Activated CD8-positive, alpha-beta T cell treated with anti-CD3 and anti-CD28 coated beads, Interleukin-2, amount 10 ng/mL, durations not matched to agents 7 days and 5 days (primary cell): ENCODE measurements at places on chromosomes 2 and 18. TPM values are rescaled to one million over a fixed set of nuclear protein-coding genes. Genes with fewer than 3 reads are reported as not detected.

DNA sequence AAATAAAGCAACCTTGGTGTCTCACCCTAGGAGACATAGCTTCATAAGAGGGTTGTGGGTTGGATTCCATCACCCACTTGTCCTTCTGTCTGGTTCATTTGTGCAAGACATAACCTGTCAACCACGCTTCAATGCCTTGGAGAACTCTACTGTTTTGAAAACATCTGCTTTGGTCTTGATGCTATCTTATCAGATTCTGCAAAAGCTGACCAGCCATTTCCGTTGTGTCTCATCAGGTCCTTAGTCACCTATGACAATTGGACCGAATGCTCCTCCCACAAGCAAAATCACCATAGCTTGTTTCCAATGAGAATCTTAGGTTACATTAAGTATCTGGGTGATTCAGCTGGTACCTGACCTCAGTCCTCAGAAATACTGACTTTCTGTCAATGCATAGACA lies 35.4 kb downstream of the STAT4 start:
- no peaks in the 10 kb centered on the region for H3K27me3 ChIP-seq
- peak; percentile 66 for DNase-seq
- peaks cover 70% of the 10 kb centered on the region for H3K4me1 ChIP-seq
- H3K4me3 ChIP-seq, result peak overlapping the region; percentile 29
- peaks cover 81% of the 10 kb centered on the region for H3K36me3 ChIP-seq

- no peaks in the 10 kb centered on the region for H3K36me3 ChIP-seq
- DNase-seq, result no peak
- H3K4me1 ChIP-seq, result no peaks in the 10 kb centered on the region
- no peaks in the 10 kb centered on the region for H3K27me3 ChIP-seq
- H3K4me3 ChIP-seq, result no peak overlapping the region
Measured at GRCh38 chr2:221034973-221035372, 537.1 kb downstream of the EPHA4 start.

DNA sequence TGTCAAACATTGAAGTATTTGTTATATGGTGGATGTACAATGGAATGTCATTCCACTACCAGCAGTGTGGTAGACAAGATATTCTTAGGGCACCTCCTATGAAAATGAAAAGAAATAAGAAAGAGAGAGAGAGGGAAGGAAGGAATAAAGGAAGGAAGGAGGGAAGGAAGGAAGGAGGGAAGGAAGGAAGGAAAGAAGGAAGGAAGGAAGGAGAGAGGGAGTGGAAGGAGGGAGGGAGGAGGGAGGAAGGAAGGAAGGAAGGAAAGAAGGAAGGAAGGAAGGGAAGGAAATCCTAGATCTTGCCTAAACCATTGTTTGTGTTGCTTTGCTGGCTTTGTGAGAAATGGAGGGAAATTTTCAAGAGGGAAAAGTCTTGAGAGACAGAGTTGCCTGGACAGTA lies 50.1 kb upstream of the TCF7L1 start:
- no peak overlapping the region for H3K4me3 ChIP-seq
- H3K27me3 ChIP-seq, result peaks cover 18% of the 10 kb centered on the region
- H3K4me1 ChIP-seq, result no peaks in the 10 kb centered on the region
- H3K36me3 ChIP-seq, result no peaks in the 10 kb centered on the region
- DNase-seq, result no peak
- no peak overlapping the region for H3K27ac ChIP-seq

- DNase-seq, result peak; percentile 1
- no peak overlapping the region for H3K4me3 ChIP-seq
- H3K4me1 ChIP-seq, result no peaks in the 10 kb centered on the region
- H3K36me3 ChIP-seq, result peaks cover 26% of the 10 kb centered on the region
- no peak overlapping the region for H3K27ac ChIP-seq
Measured at GRCh38 chr2:240498171-240498957, 59.4 kb downstream of the ANKMY1 start.

DNA sequence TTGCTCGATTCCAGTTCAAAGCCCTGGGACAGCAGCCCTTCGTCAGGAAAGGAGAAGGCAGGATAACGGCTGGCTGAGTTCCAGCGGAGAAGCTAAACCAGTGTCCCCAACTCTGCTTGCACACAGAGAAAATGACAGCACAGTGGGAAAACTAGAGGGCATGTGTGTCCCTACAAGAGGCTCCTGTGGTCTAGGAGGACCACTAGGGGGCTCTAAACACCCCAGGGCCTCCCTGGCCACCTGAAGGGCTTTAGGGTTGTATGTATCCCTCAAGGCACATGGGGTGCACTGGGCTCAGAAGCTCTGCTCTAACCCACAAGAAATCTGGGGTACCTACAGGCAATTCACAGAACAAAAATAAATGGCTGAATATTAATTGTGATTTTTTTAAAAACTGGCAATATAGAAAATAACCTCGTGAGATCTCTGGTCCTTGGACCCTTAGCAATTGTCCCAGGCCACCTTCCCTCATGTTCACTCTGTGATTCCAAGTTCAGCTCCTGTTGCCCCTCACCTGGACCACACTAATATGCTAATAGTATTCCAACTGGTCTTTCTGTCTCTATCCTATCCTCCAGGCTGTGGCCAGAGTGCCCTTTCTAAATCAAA lies 17.5 kb downstream of the STAT1 start:
- H3K4me3 ChIP-seq, result no peak overlapping the region
- DNase-seq, result peak; percentile 57
- H3K27me3 ChIP-seq, result no peaks in the 10 kb centered on the region
- H3K4me1 ChIP-seq, result peaks cover 72% of the 10 kb centered on the region
- peak overlapping the region; percentile 65 for H3K27ac ChIP-seq

DNA sequence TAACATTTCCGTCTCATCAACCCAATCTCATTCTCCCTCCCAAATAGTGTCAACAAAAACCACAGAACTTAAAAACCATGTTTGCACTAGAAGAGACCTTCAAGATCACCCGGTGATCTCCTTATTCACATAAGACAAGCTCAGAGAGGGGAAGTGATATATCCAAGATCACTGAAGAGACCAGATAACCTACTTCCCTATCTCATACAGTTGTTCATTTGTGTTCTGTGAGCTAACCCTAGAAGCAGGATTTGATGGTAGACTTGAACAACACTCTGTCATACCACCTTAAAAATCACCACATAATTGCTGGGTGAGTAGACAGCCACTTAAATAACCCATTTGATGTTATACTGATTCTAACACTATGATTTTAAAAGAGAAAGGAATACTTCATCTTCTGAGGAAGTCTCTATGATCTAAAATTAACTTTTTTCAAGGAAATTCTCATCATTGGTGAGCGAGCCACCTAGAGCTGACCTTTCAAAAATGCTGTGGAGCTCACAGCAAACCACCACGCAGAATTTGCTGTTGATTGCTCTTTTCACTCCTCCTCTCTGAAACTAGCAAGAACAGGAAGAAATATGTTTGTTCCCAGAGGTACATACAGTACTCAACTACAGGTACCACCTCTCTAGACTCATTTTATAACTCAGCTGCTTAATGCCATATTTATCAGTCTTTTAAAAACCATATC lies 15.1 kb downstream of the AAK1 start:
- H3K27ac ChIP-seq, result no peak overlapping the region
- peaks cover 23% of the 10 kb centered on the region for H3K36me3 ChIP-seq
- H3K27me3 ChIP-seq, result no peaks in the 10 kb centered on the region
- H3K4me1 ChIP-seq, result peaks cover 26% of the 10 kb centered on the region
- no peak overlapping the region for H3K4me3 ChIP-seq

- no peak overlapping the region for H3K27ac ChIP-seq
- H3K36me3 ChIP-seq, result no peaks in the 10 kb centered on the region
- DNase-seq, result no peak
- no peaks in the 10 kb centered on the region for H3K27me3 ChIP-seq
- H3K4me3 ChIP-seq, result no peak overlapping the region
Measured at GRCh38 chr18:37578182-37578678, 12.6 kb upstream of the CELF4 start.

- no peaks in the 10 kb centered on the region for H3K36me3 ChIP-seq
- H3K27ac ChIP-seq, result no peak overlapping the region
Measured at GRCh38 chr2:221552291-221552690, 19.8 kb downstream of the EPHA4 start.

- no peaks in the 10 kb centered on the region for H3K4me1 ChIP-seq
- DNase-seq, result no peak
- H3K27ac ChIP-seq, result no peak overlapping the region
- no peaks in the 10 kb centered on the region for H3K36me3 ChIP-seq
Measured at GRCh38 chr18:22609642-22610041, 191.9 kb upstream of the CTAGE1 start.

- no peaks in the 10 kb centered on the region for H3K27me3 ChIP-seq
- no peaks in the 10 kb centered on the region for H3K4me1 ChIP-seq
- peaks cover 8% of the 10 kb centered on the region for H3K36me3 ChIP-seq
- H3K4me3 ChIP-seq, result no peak overlapping the region
Measured at GRCh38 chr2:38835990-38836389, 39.7 kb downstream of the DHX57 start.

DNA sequence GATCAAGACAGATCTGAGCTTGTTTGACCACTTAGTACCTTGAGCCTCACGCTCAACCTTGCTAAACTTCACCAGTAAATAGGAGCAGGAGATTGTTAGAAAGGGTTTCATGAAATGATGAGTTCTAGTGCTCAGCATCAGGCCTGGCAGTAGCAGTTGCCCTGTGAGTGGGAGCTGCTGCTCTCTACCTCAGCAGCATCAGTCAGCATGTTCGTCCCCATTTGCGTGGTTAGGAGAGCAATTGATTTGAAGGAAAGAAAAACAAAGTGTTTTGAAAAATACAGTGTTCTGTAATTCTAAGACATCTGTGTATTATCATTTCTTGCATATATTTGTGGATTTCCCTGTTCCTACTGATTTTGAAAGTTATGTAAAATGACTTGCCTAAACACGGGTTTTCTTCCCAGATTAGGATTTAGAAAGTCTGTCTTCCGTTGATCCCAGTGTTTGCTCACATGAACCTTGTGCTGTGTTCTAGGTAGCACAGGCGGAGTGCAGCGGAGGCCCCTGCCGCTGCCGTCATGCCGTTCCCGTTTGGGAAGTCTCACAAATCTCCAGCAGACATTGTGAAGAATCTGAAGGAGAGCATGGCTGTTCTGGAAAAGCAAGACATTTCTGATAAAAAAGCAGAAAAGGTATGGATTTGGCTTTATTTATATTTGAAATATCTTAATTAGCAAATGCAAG lies 47.0 kb downstream of the CAB39 start:
- H3K36me3 ChIP-seq, result peaks cover 71% of the 10 kb centered on the region
- no peak overlapping the region for H3K4me3 ChIP-seq
- H3K4me1 ChIP-seq, result peaks cover 68% of the 10 kb centered on the region
- H3K27me3 ChIP-seq, result no peaks in the 10 kb centered on the region
- H3K27ac ChIP-seq, result peak overlapping the region; percentile 56
- DNase-seq, result no peak

DNA sequence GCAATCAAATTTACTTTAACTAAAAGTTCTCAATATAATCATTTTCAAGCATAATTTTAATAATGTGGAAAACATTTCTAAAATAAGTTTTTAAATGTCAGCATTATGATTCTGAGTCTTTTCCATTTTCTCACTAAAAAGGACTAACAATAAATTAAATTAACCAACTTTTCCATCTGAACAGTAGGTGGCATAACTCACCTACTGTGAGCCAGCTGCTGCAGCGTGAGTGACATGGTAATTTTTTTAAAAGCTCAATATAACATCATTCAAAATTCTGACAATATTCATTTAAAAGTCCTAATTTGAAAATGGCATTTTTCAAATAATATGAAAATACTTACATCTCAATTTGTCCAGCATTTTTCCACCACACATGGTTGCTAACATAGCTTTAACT lies 66.5 kb downstream of the DTNB start:
- peak; percentile 38 for DNase-seq
- no peaks in the 10 kb centered on the region for H3K36me3 ChIP-seq
- H3K27me3 ChIP-seq, result no peaks in the 10 kb centered on the region
- H3K4me1 ChIP-seq, result peaks cover 18% of the 10 kb centered on the region
- H3K27ac ChIP-seq, result no peak overlapping the region
- H3K4me3 ChIP-seq, result no peak overlapping the region

DNA sequence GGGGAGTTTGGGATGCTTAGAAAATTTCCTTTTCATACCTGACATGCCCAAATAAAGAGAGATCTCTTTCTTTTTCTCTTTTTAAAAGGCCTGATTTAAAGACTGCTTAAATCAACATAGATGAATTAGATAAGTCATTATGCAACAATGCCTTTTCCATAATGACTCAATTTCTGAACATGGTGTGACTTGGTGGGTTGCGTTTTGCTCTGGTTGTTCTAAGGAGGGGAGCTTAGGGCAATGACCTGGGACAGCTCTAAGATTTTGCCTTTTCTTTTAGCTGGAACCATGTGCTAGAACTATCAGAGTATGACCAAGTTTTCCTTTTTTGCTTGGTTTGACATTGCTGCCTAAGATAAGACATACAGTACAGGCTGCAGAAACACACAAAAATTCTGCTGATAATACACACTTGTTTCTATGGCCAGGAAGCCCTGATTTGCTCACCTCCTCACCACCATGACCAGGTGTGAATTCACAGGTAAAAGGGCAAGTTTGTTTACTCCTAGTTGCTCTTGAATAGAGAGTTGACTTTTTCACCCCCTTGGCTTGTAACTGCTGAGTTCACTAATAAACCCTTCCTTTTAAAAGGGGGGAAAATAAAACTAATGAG lies 58.1 kb upstream of the IL1RL1 start:
- H3K27ac ChIP-seq, result peak overlapping the region; percentile 55
- H3K4me1 ChIP-seq, result peaks cover 65% of the 10 kb centered on the region
- peaks cover 31% of the 10 kb centered on the region for H3K36me3 ChIP-seq

DNA sequence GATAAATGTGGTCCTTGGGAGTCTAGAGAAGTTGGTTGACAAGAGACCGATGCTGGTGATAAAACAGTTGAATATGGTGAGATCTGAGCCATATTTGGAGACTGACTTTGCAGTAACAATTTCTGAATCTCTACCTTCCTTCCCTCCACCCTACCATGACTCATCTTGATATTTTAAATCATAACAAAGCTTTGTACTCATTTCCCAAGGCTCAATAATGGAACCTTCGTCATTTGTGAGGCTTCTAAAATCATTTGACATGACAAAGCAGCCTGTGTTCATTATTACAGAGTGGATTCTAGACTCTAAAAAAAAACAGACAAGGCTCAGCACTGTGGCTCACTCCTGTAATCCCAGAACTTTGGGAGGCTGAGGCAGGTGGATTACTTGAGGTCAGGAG lies 38.5 kb upstream of the PDCL3 start:
- H3K27me3 ChIP-seq, result peaks cover 4% of the 10 kb centered on the region
- no peak for DNase-seq
- no peaks in the 10 kb centered on the region for H3K36me3 ChIP-seq

GRCh38 chr2:229269941-229270340 lies 1.1 kb downstream of the PID1 start:
- H3K4me3 ChIP-seq, result no peak overlapping the region
- H3K27ac ChIP-seq, result no peak overlapping the region
- no peaks in the 10 kb centered on the region for H3K4me1 ChIP-seq
- H3K36me3 ChIP-seq, result no peaks in the 10 kb centered on the region

Gene KCNJ3
- not detected for total RNA-seq

Gene MRO
- not detected for total RNA-seq

Gene CTAGE1
- total RNA-seq, result not detected

Gene TBC1D8
- total RNA-seq, result 0.70 TPM

Gene ALKAL2
- total RNA-seq, result not detected

Gene G6PC2
- total RNA-seq, result not detected

Gene RTKN
- 0.57 TPM for total RNA-seq

Gene TUBA3E
- not detected for total RNA-seq

Gene CELF4
- not detected for total RNA-seq

Gene GRB14
- not detected for total RNA-seq

Gene MDH1B
- total RNA-seq, result 0.57 TPM
